ENCODE measurements at places on chromosomes 5 and 9.

DNA sequence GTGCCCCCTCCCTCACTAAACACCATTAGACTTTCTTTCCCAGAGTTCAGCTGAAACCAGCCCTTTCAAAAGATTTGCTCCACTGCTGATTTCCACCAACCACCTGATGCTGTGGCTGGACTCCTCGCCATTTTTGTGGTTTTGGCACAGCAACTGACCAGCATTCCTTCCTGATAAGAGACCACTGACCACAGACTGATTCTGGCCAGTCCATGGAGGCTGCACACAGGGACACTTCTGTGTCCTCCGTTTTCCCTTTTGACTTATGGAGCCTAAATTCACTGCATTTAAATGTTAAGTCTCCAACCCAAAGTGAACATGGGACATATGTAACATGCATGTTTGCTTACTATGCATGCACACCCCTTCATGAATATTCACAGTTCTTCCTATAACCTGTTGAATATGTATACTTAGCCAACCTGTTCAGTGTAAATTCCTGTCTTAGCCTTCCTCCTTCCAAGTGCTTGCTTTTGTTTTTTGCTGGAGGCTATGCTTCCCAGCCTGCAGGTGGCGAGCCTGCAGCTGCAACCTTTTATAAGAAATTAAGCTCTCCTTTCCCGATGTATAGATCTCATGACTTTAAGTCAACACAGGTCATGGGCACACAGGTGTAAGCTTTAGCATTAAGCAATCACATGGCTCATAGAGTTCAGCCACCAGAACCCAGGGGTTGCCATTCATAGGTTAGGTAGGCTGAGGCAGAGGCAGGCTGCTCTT is 78.7 kb downstream of the ACTL7B start:
- H3K36me3 ChIP-seq, result no peaks in the 10 kb centered on the region
- H3K4me1 ChIP-seq, result no peaks in the 10 kb centered on the region
- H3K27me3 ChIP-seq, result peaks cover 1% of the 10 kb centered on the region
- H3K4me3 ChIP-seq, result no peak overlapping the region
- no peak overlapping the region for H3K27ac ChIP-seq
- no peak for DNase-seq

- no peak overlapping the region for H3K27ac ChIP-seq
- peaks cover 17% of the 10 kb centered on the region for H3K4me1 ChIP-seq
- DNase-seq, result peak; percentile 51
- H3K27me3 ChIP-seq, result peaks cover 3% of the 10 kb centered on the region
- no peaks in the 10 kb centered on the region for H3K36me3 ChIP-seq
These were observed 35.3 kb upstream of the CLPTM1L start for GRCh38 chr5:1380011-1380817.

DNA sequence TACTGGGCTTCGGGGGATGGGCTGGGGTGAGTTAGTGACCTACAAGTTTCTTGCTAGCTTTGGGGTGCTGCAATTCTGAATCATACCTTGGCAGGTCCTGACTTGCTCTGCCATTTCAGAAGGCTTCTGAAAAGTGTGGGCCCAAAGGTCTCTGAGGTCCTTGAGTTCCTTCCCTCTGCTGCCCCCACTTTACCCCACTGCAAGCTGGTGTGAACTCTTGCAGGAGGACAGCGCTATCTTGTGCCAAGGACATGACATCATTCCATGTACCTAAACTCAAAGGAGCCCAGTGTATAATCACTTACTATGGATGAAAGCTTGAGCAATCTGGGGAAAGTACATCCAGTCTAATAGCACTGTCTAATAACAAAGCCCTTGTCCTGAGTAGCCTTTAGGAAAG is 157.4 kb downstream of the RMI1 start:
- no peak for DNase-seq
- H3K36me3 ChIP-seq, result no peaks in the 10 kb centered on the region
- H3K27me3 ChIP-seq, result peaks cover 40% of the 10 kb centered on the region
- no peak overlapping the region for H3K4me3 ChIP-seq
- H3K27ac ChIP-seq, result no peak overlapping the region

- DNase-seq, result no peak
- no peak overlapping the region for H3K27ac ChIP-seq
- peaks cover 11% of the 10 kb centered on the region for H3K27me3 ChIP-seq
- H3K4me3 ChIP-seq, result no peak overlapping the region
- no peaks in the 10 kb centered on the region for H3K4me1 ChIP-seq
- no peaks in the 10 kb centered on the region for H3K36me3 ChIP-seq
These were observed 87.4 kb downstream of the NRG2 start for GRCh38 chr5:139955616-139956273.

DNA sequence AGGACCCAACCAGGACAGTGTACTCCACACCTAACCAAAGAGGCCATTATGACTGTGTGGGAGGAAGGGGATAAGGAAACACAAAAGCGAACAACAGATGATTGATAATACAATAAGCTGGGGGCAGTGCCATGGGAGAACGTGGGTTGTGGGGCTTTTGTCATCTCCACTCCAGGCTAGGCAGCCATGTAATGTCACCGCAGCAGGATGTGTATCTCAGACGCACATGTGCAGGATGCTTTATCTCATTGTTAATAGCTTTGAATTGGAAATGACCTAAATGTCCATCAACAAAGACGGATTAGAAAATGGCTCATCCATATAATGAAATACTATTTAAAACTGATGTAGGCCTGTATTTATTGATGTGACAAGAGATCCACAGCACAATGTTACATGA is 51.0 kb downstream of the EPB41L4B start:
- no peak for DNase-seq
- H3K36me3 ChIP-seq, result no peaks in the 10 kb centered on the region
- peaks cover 4% of the 10 kb centered on the region for H3K27me3 ChIP-seq
- H3K4me3 ChIP-seq, result no peak overlapping the region
- H3K27ac ChIP-seq, result no peak overlapping the region
- H3K4me1 ChIP-seq, result no peaks in the 10 kb centered on the region

DNA sequence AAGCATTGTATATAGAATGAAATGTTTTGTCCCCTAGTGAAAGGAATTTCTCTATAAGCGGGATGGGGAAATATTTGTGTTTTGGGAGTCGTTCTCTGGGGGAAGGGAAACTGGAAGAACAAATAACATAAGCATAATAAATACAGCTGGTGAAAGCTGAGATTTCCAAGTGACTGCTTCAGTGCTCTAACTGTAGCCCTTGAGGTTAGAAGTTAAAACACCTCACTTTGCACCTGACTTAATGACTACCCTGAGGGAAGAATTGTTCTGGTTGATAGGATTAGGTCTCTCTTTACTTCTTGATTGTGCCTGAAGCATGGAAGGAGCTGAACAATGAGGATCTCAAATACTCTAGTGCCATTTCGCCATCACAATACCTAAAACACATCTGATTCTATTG is 307.4 kb downstream of the MAN2A1 start:
- no peak overlapping the region for H3K27ac ChIP-seq
- H3K36me3 ChIP-seq, result no peaks in the 10 kb centered on the region
- DNase-seq, result no peak
- H3K4me1 ChIP-seq, result no peaks in the 10 kb centered on the region
- peaks cover 4% of the 10 kb centered on the region for H3K27me3 ChIP-seq
- no peak overlapping the region for H3K4me3 ChIP-seq

DNA sequence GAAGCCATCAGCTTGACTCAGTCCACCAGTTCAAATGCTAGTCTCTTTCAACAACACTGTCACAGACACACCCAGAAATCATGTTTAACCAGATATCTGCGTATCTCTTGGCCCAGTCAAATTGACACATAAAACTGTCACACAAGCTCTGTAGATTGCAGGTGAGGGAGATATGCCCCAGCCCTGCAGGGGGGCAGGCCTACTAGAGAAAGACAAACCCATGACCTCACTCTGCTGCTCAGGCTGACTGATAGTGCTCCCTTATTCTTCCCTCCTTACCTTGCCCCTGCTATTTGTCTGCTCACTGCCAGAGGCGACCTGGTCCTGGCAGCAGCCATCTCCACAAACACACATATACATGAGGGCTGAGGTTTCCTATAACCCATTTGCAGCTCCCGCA is 351.3 kb downstream of the DRD1 start:
- no peaks in the 10 kb centered on the region for H3K36me3 ChIP-seq
- no peak overlapping the region for H3K4me3 ChIP-seq
- no peak for DNase-seq

GRCh38 chr5:14212838-14213237 is 69.7 kb downstream of the TRIO start:
- H3K36me3 ChIP-seq, result no peaks in the 10 kb centered on the region
- H3K27me3 ChIP-seq, result peaks cover 17% of the 10 kb centered on the region
- H3K4me1 ChIP-seq, result peaks cover 5% of the 10 kb centered on the region
- no peak for DNase-seq
- H3K4me3 ChIP-seq, result no peak overlapping the region

DNA sequence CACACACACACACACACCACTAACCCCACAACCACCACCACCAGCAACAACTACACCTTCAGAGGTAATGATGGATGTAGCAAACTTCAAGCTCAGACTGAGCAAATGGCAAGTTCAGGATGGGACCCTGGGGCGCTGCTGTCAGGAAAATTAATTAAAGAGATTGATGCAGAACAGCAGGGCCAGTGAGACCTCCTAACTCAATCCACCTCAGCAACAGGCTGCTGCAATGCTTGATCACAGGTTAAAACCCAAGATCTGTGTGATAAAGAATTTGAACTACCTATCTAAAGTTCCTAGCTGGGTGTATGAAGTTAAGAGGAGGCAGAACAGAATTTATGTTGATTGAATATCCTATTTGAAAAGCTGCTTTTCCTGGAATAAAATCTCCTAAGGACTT is 140.3 kb upstream of the FER start:
- DNase-seq, result no peak
- peaks cover 2% of the 10 kb centered on the region for H3K27me3 ChIP-seq
- H3K27ac ChIP-seq, result no peak overlapping the region
- no peaks in the 10 kb centered on the region for H3K4me1 ChIP-seq
- no peaks in the 10 kb centered on the region for H3K36me3 ChIP-seq

DNA sequence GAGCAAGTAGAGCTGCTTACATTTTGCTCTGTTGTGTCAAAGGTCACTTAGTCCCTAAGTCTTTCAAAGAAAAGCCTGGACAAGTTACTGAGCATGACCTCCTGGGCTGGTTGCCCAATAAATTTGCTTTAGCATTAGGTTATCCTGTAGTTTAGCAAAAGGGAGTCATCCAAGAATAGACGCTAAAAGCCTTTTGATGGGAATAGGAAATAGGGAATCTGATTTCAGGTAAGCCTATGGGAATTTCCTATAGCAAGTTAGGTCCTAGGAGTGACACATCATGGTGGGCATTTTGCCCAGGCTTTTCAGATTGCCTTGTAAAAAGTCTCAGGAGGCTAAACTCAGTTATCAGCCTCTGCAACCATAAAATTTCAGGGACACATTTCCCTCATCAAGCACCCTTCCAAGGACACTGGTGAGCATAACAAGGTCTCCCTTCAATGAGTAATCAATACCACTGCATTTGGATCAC is 67.6 kb upstream of the RANBP3L start:
- DNase-seq, result no peak
- H3K27me3 ChIP-seq, result peaks cover 4% of the 10 kb centered on the region
- no peak overlapping the region for H3K4me3 ChIP-seq
- H3K4me1 ChIP-seq, result no peaks in the 10 kb centered on the region
- no peaks in the 10 kb centered on the region for H3K36me3 ChIP-seq
- H3K27ac ChIP-seq, result no peak overlapping the region

DNA sequence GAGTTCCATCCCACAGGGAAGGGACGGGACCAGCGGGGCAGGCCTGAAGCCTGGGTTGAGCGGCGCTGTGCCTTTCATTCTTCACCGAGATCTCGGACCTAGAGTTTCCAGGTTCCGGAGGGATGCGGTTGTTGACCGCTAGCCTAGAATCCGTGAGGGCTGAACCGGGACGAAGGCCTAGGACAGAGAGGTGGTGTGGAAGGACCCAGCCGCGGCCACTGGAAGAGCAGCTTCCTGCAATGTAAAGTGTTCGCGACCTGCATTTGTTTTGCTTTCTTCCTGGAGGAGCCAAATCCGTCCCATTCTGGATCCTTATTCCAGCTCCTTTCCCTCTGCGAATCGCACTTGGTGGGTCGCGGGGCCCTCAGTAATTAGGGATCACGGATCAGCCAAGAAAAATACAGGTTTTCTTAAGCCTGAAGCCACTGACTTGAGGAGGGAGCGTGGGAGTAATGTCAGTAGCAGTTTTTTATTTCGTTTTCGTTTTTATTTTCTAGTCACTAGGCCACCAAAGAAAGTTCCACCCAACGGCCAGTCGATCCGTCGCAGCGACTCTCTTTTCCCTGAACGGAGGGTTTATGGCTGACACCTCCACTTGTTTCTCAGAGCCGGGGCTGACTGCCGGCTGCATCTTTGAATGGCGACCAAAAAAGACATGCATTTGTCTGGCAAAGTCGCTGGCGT is 48.6 kb downstream of the ANXA2R start:
- H3K36me3 ChIP-seq, result peaks cover 45% of the 10 kb centered on the region
- DNase-seq, result peak; percentile 40
- peak overlapping the region; percentile 99 for H3K4me3 ChIP-seq
- no peaks in the 10 kb centered on the region for H3K27me3 ChIP-seq
- peaks cover 51% of the 10 kb centered on the region for H3K4me1 ChIP-seq

DNA sequence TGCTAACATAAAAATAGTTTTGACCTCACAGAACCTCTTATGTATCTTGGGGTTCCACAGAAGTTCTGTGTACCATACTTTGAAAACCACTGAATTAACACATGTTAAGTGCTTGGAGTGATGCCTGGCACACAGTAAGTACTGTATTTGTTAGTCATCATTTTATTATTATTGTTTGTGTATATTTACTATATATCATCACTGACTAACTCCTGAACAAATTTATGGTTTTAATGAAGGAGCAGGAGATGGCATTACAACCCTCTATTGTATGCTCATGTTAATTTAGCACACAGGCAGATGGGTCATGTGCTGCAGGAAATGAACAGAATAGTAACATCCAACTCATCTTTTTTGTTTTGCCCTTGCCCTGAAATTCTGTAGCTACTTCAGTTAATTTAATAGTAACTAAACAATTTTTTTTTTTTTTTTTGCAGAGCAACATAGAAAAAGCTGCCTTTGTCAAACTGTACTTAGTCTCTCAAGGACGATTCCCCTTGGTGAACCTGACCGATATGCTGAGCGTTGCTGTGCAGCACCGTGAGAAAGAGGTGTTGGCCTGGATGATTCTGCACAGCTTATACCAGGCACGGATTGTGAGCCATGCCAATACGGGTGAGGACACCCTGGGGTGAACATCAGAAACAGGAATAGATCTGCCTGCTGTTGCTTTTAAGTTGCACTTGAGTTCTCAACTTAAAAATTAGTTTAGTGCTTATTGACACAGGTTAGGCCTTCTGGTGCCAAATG is 45.4 kb downstream of the HACD4 start:
- no peak for DNase-seq
- H3K4me3 ChIP-seq, result no peak overlapping the region
- no peaks in the 10 kb centered on the region for H3K4me1 ChIP-seq
- no peaks in the 10 kb centered on the region for H3K27me3 ChIP-seq

DNA sequence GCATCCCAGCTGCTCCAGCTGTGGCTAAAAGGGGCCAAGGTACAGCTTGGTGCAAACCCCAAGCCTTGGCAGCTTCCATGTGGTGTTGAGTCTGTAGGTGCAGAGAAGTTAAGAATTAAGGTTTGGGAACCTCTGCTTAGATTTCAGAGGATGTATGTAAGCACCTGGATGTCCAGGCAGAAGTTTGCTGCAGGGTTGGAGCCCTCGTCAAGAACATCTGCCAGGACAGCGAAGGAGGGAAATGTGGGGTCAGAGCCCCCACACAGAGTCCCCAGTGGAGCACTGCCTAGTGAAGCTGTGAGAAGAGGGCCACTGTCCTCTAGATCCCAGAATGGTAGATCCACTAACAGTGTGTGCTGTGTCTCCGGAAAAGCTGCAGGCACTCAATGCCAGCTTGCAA is 236.2 kb upstream of the ADRA1B start:
- no peaks in the 10 kb centered on the region for H3K27me3 ChIP-seq
- no peaks in the 10 kb centered on the region for H3K36me3 ChIP-seq
- H3K4me3 ChIP-seq, result no peak overlapping the region
- H3K4me1 ChIP-seq, result no peaks in the 10 kb centered on the region
- no peak overlapping the region for H3K27ac ChIP-seq

Measured in activated CD4-positive, alpha-beta memory T cell treated with anti-CD3 and anti-CD28 coated beads, Interleukin-2, amount 10 ng/mL, durations not matched to agents 7 days and 5 days (primary cell).